Stimulated activated CD8-positive, alpha-beta memory T cell treated with anti-CD3 and anti-CD28 coated beads, Interleukin-15, amount 100 ng/mL, for 4 hours (primary cell): ENCODE measurements at places on chromosomes 5 and 9.

DNA sequence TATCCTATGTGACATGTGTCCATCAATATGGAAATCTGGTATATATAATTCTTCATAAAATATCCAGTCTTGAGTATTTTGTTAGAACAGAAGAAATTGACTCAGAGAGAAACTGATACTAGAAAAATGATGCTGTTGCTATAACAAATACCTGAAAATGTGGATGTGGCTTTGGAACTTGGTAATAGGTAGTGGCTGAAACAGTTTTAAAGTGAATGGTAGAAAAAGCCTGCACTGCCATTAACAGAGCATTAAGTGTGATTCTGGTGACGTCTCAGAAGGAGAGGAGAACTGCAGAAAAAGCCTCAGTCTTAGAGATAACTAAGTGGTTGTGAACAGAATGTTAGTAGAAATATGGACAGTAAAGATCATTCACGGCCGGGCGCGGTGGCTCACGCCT lies 634.9 kb upstream of the ZNF608 start:
- no peak for DNase-seq

DNA sequence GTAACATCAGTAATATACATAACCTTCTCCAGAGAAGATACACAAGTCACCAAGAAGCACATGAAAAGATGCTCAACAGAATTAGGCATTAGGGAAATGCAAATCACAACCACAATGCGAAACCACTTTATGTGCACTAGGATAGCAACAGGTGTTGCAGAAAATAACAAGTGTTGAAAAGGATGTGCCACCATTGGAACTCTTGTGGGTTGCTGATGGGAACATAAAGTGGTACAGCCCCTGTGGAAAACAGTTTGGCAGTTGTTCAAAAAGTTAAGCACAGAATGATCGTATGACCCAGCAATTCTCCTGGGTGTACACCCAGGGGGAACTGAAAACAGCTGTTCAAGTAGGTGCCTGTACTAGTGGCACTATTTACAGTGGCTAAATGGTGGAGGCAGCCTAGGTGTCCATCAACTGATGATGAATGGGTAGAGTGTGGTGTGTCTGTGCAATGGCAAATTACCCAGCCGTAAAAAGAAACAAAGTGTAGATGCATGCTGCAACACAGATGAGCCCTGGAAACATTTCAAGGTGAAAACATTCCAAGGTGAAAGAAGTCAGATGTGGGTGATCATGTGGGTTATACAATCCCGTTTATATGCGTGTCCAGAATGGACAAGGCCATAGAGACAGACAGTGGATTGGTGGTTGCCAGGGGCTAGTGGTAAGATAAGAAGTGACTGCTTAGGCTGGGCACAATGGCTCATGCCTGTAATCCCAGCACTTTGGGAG lies 27.2 kb downstream of the CCDC69 start:
- DNase-seq, result no peak

GRCh38 chr5:28430565-28431178 lies 1392.3 kb upstream of the CDH9 start:
- DNase-seq, result no peak

DNA sequence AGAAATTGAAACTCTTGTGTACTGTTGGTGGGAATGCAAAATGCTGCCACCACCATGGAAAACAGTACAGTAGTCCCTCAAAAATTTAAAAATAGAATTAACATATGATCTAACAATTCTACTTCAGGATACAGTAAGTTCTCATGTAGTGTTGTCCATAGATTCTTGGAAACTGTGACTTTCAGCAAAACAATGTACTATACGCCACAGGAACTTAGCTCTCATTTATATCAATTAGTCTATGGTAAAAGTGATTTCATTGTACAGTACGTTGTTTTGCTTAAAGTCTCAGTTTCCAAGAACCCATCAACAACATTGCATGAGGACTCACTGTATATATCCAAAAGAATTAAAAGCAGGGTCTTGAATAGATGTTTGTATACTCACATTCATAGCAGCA lies 233.5 kb upstream of the GAS1 start:
- DNase-seq, result no peak

DNA sequence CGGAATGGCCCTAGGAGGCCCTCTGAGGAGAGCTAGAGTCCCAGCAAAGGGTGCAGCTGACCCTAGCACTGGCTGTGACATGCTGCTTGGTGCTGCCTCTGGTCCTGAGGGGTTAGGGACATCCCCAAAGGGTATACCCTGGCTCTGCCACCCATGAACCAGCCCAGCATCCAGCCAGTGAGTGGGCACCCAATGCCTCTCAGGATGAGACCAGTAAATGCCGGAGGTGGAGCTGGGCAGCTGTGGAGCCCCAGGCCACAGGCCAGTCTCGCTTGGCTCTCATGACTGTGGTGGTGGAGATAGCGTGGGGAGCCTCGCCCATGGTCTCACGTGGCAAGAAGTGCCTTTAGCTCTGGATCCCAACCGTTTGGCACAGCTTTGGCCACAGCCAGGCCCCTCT lies 3.7 kb upstream of the CEL start:
- no peak for DNase-seq

DNA sequence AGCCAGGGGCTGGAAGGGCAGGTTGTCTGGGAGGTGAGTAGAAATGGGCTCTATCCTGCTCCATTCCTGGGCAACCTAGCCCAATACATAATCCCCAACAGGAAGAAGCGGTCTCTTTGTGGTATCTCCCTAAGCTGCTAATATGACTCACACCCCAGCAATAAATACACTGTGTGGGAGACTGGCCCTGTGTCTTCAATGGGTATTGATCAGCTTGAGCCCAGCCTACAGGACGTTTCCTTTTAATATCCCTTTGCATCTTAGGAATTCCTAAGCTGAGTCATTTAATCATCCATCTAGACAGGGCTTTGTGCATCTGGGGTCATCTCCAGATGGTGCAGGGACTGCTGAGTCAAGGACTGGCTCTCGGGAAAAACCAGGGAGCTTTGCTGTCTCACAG lies 207.0 kb upstream of the PANK3 start:
- DNase-seq, result no peak

DNA sequence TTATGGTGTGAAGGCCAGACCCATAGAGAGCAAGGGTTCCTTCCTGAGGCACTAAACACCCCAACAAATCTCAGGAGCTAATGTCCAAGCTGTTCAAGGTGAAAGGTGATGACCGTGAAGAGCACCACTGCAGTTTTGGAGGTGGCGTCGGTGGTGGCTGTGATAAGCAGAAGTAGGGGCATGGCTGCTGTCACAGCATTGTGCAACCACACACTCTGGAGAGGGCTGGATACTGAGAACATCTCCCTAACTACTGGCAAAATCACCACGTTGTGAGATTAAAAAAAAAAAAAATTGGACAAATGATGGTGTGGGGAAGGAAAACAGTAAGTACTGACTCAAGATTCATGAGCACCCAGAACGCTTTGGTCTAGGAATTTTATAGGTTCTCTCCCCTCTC lies 156.5 kb downstream of the PJA2 start:
- DNase-seq, result no peak

- no peak for DNase-seq
These were observed 408.1 kb downstream of the MAT2B start for GRCh38 chr5:163913548-163913947.

GRCh38 chr9:130918101-130918825 lies 20.8 kb downstream of the FIBCD1 start:
- DNase-seq, result no peak

- no peak for DNase-seq
These were observed 31.2 kb upstream of the CDK5RAP2 start for GRCh38 chr9:120610975-120611689.

DNA sequence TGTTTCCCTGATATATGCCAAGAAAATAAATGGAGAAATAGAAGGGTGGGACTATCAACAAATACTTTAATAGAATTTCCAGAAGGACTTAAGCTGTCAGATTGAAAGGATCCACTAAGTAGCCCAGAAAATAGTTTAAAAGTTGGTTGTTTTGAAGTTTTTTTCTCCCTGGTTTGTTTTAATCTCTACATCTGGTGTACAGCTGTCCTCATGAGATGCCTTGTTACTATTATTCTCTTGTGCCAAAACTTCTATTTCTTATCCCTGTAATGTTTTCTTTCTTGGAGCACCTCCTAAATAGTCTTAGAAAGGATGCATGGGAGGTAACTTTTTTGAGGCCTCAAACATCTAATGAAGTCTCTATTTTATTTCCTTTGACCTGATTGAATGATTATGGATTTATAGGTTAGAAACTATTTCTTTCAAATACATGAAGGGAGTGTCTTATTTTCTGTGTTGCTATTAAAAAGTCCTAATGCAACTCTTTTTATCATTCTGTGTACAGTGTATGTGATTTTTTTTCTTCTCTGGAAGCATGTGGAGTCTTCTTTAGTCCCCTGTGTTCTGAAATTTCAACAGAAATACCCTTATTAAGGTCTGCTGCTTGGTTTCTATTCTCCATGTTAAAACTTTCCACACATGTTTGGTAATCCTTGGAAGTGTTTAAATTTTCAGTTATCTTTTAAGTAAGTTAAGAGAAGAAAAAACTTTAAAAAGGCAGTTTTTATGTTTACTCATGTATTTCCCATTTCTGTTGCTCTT lies 140.0 kb upstream of the CDKN2B start:
- no peak for DNase-seq

DNA sequence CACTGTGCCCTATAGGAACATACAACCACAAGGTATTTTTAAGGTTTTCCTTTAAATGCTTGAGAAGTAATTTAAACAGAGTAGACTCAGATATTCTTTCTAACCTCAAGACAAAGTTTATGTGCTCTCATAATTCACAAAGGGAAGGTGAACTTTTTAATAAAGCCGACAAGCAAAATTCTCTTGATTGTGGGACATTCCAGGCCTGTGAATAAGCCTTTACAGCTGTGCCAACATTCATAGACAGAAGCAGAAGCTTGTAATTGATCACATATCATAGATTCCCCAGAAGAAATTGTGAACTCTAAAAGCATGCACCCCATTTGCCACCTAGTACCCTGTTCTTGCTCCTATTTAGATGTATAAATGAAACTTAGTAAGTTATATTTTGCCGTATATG lies 1107.8 kb upstream of the SEMA6A start:
- no peak for DNase-seq

DNA sequence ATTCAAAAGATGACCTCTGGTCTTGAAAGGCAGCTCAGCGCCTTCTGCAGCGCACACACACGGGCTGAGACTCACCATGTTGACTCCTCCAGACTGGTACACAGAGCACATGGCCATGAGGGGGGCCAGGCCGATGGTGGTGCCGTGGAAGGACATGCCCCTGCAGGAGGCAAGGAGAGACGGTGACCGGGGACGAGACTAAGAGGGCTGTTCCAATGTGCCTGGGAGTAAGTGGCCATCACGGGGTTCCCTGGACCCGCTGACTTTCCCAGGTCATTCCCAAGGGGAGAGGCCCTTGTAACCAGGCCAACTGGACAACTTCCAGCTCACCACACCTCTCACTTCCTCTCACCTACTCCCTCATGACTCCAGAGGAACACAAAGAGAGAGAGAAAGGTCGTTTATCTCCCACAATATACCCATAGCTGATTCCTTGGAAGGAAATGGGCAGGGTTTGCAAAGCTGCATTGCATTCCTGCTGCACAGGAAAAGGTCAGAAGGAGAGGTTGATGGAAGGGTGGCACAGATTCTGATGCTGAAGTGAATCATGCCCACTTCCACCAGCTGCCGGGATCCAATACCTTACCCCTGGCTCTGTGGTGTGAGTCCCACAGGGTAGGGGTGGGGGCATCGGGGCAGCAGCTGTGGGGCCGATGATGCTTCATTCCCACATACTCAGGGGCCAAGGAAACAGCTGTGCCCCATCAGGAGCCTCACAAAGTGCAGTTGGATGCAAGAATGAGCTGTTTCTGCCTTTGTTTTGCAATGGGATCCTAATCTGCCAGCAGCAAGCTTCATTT lies 47.2 kb downstream of the NIPAL4 start:
- no peak for DNase-seq

DNA sequence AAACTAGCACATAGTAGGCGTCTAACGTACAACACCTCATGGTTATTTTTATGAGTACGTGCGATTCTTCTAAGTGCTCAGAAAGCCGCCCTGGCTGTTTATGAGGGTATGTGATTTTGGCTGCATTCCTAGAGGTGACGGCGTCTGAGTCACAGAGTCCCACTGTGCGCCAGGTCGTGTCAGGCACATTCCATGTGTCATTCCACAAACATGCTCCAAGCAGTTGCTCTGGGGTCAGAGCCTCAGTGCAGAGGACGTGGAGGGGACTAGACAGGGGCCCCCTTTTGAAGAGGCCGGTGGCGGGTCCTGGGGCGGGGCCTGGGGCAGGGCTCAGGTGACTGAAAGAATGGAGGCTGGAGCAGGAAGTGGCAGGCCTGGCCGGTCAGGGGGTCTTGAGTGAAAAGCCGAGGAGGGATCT lies 51.9 kb downstream of the NEK6 start:
- DNase-seq, result no peak

GRCh38 chr9:95140821-95141220 lies 176.7 kb downstream of the FANCC start:
- no peak for DNase-seq

GRCh38 chr9:34559624-34560455 lies 29.7 kb downstream of the CNTFR start:
- DNase-seq, result no peak

DNA sequence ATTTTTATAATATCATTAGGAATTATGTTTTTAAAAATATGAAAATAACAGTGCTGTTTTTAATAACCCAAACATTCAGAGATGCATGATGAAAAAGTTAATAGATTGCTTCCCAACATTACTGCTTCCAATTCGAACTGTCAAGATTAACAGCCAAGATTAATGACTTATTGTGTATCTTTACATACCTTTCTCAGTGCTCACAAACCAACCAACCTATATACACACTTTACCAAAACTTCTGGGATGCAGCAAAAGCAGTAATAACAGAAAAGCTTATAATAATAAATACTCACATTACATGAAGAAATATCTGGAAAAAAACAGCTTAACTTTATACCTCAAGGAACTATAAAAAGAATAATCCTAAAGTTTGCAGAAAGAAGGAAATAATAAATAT lies 82.1 kb downstream of the TMEM232 start:
- DNase-seq, result no peak

- DNase-seq, result no peak
These were observed 12.1 kb downstream of the PDCL start for GRCh38 chr9:122816163-122816867.

- no peak for DNase-seq
These were observed 47.6 kb downstream of the ACO1 start for GRCh38 chr9:32431940-32432555.

GRCh38 chr5:90598293-90598692 lies 39.7 kb downstream of the ADGRV1 start:
- DNase-seq, result no peak

GRCh38 chr5:141371572-141372475 lies 1.8 kb downstream of the PCDHGB3 start:
- DNase-seq, result no peak

DNA sequence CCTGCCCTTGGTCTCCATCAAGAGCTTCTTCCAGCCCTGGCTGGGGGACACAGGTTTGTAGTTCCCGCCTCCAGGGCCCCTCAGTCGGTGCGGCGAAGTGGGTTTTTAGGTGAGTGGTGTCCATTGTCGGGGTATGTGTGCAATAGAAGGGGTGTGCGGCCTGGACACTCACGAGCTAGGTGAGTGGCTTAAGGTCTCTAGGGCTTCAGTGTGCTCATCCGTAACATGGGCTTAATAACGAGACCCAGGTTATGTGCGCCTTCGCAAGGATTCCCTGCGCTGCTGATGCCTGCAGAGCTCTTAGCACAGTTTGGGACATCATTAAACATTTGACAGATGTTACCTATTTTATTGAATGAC lies 656 bp downstream of the CEP78 start:
- no peak for DNase-seq
